Activated CD4-positive, CD25-positive, alpha-beta regulatory T cell treated with anti-CD3 and anti-CD28 coated beads, Interleukin-2, amount 50 U/mL, for 72 hours (primary cell): ENCODE measurements at places on chromosomes 13 and 19.

- no peak for DNase-seq
These were observed 3.1 kb upstream of the SHISA2 start for GRCh38 chr13:26054896-26055295.

DNA sequence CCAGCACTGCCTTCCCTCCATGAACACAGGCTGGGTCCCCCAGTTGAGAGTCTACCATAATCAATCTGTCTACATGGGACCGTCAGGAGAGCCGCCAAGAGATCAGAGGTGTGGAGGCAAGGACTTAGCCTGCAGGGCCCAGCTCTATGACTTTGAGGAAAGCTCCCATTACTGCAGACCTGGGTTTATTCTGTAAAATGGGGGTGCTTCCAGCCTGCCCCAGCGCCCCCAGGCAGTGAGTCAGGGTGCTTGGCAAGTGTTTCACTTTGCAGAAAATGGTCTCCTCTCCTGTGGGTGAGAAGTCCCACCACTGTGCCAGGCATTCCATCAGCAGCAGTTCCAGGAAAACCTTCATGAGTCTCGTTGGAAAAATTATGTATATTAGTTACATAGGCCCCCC, 75.5 kb upstream of the VSTM2B start:
- DNase-seq: no peak

DNA sequence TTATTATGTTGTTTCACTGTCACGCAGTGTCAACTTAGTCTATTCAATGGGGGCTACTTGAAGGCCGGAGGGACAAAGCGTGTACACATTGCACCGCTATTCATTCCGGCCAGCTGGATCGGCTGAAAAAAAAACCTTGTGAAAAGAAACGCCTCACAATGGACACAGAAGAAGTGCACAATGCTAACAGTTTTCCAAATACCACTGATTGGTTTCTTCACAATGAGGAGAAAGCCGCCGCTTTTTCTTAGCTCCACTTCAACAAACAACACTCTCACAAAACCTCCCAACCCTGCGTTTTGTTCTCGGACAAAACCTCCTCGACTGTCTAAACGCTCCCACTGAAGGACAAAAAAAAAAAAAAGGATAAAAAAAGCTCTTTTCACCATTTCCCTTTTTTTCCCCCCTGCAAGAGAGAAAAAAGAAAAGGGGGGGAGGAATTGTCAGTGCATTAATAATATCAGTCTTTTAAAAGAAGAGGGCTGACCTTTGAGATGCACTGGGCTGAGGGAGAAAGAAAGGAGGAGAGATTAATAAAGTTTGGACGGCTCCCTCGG, 5.4 kb downstream of the SOX21 start:
- no peak for DNase-seq

DNA sequence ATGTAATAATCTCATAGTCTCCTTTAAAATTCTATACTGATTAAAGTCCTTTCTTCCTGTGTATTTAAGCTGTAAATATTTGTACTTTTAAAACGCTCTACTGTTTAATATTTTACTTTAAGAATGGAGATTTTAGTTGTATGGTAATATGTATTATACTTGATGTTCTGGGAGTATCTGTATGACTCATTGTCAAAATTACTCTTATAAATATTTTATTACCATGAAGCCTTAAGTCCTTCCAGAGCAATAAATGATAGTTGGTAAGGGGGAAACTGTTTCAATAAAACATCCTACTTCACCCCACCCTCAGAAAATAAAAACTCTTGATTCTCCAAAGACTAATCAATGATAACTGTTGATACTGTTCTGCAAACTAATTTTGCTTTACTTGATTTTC, 6.4 kb downstream of the PCDH9 start:
- no peak for DNase-seq

- no peak for DNase-seq
These were observed 2.7 kb upstream of the ELAVL3 start for GRCh38 chr19:11483366-11484111.

GRCh38 chr13:90686442-90686841, 661.0 kb upstream of the MIR17HG start:
- no peak for DNase-seq

DNA sequence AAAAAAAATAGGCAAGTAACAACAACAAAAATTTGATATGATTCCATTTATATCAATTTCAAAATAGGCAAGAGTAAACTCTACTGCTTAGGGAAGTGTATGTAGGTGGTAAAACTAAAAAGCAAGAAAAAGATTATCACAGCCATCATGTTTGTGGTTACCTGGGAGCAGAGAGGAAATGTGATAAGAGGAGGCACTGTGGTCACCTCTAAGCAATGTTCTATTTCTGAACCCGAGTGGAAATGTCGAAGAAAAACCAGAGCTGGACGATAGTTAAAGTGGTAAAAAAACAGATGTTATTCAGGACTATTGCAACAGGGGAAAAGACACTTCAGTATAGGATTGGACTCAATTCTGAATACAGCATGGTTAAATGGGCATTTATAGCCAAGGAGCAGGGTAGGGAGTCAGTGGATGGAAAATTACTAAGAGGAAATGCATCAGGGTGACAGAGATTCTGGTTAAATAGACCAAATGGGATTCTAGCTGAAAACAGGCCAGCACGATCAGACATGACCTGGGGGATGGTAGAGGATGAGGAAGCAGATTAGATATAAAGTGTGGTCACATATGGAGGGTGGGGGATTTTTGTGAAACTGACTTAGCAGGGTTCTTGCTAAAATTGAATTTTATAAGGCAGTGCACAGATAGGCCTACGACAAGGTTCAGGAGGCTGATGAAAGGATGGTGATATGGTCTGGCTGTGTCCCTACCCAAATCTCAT, 6.0 kb upstream of the TEX30 start:
- no peak for DNase-seq

DNA sequence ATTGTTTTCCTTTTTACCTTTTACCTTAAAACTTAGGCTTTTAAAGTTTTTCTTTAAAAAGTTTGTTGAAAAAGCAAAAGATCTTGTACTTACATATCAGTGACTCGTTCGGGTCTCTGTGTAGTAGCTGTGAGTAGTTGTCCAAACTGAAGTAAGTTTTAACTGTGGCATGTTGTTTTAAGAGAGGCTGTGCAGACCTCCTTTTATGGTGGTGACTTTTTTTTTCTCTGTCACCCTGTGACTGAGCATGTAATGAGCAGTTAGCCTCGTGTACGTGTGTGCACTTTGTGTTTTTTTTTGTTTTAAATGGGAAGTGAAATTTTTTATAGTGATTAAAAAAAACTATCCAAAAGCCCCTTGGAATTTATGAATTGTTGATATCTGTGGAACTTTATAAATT, at the start of gene GPR183:
GPR183 (minus strand) TSS at position 153 of the 400 bp plus-strand sequence. CDS start 11,254 bp downstream, outside the sequence.
- DNase-seq: no peak

- DNase-seq: no peak
These were observed 25.2 kb upstream of the ZNF845 start for GRCh38 chr19:53308339-53308811.

- DNase-seq: no peak
These were observed 170.8 kb downstream of the NUFIP1 start for GRCh38 chr13:44818428-44818827.

DNA sequence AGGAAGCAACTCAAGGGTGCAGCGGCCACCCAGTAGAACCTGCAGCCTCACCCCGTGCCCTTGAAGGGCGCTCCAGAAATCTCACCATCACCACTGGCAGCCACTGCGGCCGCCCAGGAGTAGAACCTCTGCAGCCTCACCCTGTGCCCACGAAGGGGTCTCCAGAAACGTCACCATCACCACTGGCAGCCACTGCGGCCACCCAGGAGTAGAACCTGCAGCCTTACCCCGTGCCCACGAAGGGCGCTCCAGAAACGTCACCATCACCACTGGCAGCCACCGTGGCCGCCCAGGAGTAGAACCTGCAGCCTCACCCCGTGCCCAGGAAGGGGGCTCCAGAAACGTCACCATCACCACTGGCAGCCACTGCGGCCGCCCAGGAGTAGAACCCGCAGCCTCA, 336.0 kb downstream of the TEX29 start:
- no peak for DNase-seq

DNA sequence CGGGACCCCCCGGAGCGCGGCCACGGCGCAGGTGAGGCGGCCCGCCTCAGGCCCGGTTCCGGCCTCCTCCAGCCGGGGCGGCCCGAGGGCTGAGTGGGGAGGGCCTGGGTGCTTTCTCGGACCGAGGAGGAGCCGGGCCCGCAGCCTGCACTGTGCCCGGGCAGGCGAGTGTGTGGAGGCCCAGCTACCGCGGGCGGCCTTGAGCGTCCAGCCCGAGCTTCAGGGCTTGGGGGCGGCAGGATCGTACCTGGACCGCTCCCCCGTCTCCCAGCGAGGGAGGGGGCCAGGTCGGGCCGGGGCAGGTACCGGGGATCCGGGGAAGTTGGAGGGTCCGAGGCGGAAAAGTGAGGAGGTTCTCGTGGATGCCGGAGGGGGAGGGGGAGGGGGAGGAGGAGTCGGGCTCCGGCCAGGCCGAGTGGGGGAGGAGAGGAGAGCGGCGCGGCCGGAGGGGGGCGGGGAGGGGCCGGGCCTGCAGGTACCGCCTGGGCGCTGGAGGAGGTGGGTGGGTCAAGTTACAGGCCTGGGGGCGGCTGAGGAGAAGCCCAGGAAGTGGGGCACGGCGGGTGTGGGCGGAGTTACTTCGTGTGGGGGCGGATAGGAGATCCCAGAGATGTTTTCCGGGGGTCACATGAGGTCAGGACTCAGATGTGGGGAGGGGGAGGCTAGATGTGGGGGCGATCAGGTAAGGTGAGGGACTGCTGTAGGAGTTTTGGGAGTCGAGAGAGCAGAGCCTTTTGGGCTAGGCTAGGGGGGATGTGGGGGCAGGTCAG, 545 bp downstream of the NACC1 start:
- DNase-seq: no peak

GRCh38 chr13:113887700-113888201, 23.9 kb upstream of the GAS6 start:
- DNase-seq: no peak

DNA sequence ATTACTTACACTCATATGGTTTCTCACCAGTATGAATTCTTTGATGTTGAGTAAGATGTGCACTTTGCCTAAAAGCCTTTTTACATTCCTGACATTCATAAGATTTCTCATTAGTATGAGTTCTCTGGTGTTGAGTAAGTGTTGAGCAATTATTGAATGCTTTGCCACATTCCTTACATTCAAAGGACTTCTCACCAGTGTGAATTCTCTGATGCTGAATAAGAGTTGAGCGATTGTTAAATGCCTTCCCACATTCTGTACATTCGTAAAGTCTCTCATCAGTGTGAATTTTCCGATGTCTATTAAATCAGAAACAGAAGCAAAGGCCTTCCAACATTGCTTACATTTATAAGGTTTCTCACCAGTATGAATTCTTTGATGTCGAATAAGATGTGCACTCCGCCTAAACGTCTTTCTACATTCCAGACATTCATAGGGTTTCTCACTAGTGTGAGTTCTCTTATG, 14.2 kb upstream of the ZFP30 start:
- DNase-seq: no peak

GRCh38 chr13:71589032-71589431, 278.0 kb downstream of the DACH1 start:
- no peak for DNase-seq

- DNase-seq: peak; percentile 79
These were observed at the start of gene MIDN for GRCh38 chr19:1248139-1248785. TSS of gene MIDN (plus strand) at chr19:1248583. CDS start at chr19:1250297, 1,714 bp downstream.

- DNase-seq: no peak
These were observed 581.0 kb upstream of the SPRY2 start for GRCh38 chr13:80921971-80922370.

- DNase-seq: peak; percentile 63
These were observed 110.0 kb downstream of the KCNRG start for GRCh38 chr13:50125304-50125553.

DNA sequence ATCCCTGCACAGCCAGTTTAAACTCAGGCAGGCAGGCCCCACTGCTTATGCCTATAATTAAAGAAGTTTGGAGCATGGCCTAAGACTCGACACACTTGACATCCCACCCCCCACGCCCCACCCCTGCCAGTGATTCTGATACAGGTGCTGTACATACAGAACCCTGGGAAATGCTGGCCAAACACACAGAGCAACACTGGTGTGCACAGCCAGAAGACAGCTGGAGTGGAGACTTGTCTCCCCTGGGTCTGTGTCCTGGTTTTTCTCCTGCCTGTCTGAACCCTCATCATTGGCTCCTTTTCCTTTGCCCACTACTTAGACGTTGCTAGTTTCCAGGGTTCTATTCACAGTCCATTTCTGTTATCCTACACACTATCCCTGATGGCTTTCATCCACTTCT, 76.8 kb downstream of the DLEU7 start:
- no peak for DNase-seq

DNA sequence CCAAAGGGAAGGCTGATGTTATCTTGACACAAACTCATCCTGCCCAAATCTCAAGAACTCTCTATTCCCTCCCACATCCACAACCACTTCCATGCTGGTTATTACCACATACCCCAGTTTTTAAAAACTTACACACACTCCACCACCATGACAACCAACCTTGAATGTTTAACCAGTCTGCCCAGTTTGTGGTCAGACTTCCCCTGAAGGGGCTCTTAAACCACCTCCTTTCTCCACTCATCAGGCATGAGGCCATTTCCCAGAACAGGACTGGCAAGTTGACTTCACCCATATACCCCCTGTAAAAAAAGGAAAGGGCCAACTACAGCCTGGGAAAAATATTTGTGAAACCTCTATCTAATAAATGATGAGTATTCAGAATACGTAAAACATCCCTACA, 12.4 kb upstream of the ZSCAN4 start:
- DNase-seq: no peak

GRCh38 chr13:110467516-110468110, 93.9 kb downstream of the RAB20 start:
- DNase-seq: no peak

DNA sequence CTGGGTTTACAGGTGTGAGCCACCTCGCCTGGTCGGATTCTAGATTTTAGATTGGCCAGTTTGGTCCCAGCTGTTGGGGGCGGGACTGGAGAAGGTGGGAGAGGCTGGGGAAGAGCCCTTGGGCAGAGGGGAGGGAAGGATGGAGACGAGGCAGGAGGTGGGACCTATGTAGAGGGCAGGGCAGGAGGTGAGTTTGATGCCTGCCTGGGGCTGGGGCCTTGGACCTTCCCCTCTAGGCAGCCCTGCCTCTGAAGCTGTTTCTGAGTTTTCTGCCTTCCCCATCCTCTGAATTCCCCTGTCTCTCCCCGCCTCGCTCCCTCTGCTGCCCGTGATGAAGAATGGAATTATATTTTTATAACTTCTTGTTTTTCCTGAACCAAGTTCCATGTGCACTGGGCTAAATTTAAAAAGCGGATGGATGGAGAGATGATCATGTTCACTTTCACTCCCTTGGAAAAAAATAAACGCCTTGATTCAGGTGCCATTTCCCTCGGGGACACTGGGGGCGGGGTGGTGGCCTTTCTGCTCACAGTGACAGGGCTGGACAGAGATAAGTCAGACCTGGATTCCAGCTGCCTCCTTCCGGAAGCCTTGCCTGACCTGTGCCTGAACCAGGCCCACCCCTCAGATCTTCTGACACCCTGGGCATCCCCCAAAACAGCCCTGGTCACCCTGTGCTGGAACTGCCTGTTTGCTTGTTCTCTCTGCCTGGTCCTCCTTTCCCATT, 16.5 kb upstream of the TNFAIP8L1 start:
- no peak for DNase-seq

GRCh38 chr19:805166-805551, 7.9 kb downstream of the PTBP1 start:
- DNase-seq: no peak

GRCh38 chr19:38661996-38662395, 14.5 kb downstream of the ACTN4 start:
- DNase-seq: no peak

- DNase-seq: no peak
These were observed 38.7 kb upstream of the CYSLTR2 start for GRCh38 chr13:48615049-48615448.

- DNase-seq: no peak
These were observed 137.2 kb upstream of the DACH1 start for GRCh38 chr13:72004246-72004645.

GRCh38 chr13:93108111-93108601, 118.5 kb upstream of the GPC6 start:
- DNase-seq: no peak
